ENCODE measurements at places on chromosomes 12 and 14. TPM values are rescaled to one million over a fixed set of nuclear protein-coding genes. Genes with fewer than 3 reads are reported as not detected.

The SLC17A8 gene
- not detected for total RNA-seq

The SYT1 gene
- not detected for total RNA-seq

The REM2 gene
- total RNA-seq, result not detected

The POLE2 gene
- total RNA-seq, result 43.1 TPM

The CLEC2A gene
- total RNA-seq, result not detected

The HCAR2 gene
- total RNA-seq, result not detected

The WNT1 gene
- total RNA-seq, result not detected

The RPL10L gene
- not detected for total RNA-seq

The PZP gene
- total RNA-seq, result not detected

The SDR9C7 gene
- not detected for total RNA-seq

The FAM186B gene
- not detected for total RNA-seq

The IQSEC3 gene
- total RNA-seq, result 1.8 TPM

The PIWIL1 gene
- not detected for total RNA-seq

The OR4N5 gene
- total RNA-seq, result not detected

The HCAR1 gene
- total RNA-seq, result 0.15 TPM

The OR4E1 gene
- not detected for total RNA-seq

The ADAMTS20 gene
- not detected for total RNA-seq

The ZDHHC22 gene
- not detected for total RNA-seq

The CYP27B1 gene
- total RNA-seq, result 11.4 TPM

The PRR4 gene
- 1.0 TPM for total RNA-seq

The SYCP3 gene
- total RNA-seq, result 0.91 TPM

The TMPO gene
- total RNA-seq, result 268 TPM

The FBLN5 gene
- 0.84 TPM for total RNA-seq

The EXOC3L4 gene
- not detected for total RNA-seq

Data from activated CD8-positive, alpha-beta memory T cell treated with anti-CD3 and anti-CD28 coated beads for 36 hours (primary cell).